ENCODE measurements at places on chromosomes 2 and 18.

GRCh38 chr2:78817430-78817829 lies 208.1 kb upstream of the REG3G start:
- DNase-seq, result no peak

DNA sequence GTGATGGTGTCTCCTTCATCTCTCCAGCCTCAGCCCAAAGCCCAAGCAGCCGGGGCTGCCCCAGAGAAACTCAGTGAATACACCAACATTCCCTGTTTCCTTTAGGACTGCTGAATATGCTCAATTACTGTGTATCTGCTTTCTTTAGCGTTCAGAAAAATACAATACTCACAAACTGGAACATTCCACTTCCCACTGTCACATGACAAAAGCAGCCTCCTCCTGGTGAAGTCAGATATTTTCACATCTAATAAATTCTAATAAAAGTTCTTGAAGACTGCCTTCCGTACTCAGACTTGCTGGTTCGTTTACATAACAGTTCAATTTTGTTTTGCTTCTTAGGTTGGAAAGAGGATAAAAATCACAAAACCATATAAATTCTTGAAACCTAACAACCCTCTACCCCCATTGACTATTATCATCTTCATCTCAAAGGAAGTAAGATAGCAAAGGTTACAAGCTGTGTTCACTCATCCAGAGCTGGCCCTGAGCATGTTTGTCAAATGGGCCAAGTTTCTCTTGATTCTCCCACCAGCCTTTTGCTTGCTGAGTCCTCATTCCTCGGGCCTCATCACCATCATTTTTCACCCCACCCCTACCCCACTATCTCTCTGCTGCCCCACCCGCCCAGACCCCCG lies 190.8 kb upstream of the HNRNPA3 start:
- DNase-seq, result no peak

DNA sequence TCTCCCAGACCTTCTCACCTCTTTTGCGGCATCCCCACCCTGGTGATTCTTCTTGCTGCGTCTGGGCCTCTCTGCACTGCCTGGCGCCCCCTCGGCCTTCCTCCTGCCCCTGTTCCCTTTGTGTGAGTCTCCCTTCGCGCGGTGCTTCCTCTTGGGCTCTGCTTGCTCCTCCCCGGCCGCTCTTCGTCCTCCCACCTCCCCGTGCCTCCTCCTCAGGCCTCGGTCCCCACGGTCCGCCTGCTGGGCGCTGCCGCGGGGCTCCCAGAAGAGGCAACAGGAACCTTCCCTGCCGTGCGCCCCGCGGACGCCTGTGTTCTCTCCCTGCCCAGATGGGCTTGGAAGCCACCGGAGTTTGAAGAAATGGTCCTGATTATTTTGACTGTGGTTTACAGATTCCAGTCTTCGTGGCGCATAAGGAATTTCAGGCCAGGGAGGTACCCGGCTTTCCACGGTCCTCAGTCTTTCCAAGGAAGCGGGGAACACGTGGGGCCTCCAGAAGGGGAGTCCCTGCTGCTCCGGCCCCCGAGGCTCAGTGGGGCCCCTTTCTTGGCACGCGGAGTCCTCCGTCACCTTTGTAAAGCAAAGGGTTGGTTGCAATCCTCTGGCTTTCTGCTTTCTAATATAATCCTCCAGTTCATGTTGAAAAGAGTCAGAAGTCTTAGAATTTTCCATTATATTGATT lies 13.1 kb downstream of the RNU2-63P start:
- DNase-seq, result no peak

GRCh38 chr18:6284300-6284699 lies 130.4 kb downstream of the L3MBTL4 start:
- DNase-seq, result no peak

DNA sequence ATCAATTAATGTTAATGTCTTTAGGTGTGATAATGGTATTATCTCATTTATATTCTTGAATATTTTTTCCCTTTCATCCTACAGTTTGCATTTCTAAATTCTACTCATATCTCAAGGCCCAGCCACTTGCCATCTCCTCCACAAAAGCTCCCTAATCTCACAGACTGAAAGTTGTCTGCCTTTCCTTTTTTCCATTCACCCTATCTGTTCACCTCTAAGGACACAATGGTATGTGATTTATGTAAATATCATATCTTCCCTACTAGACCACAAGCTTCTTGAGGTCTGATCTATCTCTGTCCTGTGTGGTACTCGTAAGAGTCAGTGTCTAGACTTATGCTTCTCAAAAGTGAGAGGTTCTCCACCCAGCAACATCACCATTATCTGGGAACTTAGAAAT lies 3.9 kb upstream of the SPC25 start:
- DNase-seq, result no peak

DNA sequence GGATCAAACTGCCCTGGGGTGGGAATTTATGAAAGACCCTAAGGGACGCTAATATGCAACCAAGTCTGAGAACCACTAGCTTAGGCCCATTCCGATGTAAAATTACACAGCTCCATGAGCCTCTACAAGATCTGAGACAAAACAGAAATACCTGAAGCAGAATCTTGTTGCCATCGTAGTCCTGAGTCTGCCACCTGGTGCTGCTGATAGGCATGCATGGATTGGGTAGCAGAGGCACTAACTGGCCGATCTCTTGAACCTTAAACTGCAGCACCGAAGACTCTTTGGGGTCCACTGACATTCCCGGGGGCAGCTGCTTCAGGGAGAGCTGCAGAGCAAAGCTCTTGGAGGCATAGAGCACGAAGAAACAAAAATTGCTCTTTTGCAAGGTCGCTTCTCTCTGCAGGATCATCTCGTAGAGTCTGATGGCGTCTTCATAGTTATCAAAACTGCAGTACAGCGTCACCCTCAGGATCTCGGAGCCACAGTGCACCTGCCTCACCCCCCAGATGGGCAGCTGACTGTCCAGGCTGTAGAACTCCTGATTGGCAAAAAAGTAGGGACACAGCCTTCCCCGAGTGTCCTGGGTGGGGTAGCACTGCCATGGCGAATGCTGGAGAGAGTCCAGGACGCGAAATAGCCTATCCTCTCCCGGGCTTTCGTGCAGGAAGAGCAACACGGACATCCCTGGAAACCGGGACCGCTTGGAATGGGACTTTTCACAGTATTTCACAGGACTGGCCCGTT lies 848 bp downstream of the FAM124B start:
- no peak for DNase-seq

All from Ammon's horn (tissue), 1 donor.